ENCODE measurements at places on chromosomes 7 and 10.

GRCh38 chr10:119786117-119786769, 60.4 kb downstream of the INPP5F start:
- DNase-seq: no peak

- no peak for DNase-seq
Measured at GRCh38 chr10:62019013-62019684, 117.7 kb downstream of the ARID5B start.

- DNase-seq: no peak
Measured at GRCh38 chr7:50309721-50310120, 5.2 kb downstream of the IKZF1 start.

DNA sequence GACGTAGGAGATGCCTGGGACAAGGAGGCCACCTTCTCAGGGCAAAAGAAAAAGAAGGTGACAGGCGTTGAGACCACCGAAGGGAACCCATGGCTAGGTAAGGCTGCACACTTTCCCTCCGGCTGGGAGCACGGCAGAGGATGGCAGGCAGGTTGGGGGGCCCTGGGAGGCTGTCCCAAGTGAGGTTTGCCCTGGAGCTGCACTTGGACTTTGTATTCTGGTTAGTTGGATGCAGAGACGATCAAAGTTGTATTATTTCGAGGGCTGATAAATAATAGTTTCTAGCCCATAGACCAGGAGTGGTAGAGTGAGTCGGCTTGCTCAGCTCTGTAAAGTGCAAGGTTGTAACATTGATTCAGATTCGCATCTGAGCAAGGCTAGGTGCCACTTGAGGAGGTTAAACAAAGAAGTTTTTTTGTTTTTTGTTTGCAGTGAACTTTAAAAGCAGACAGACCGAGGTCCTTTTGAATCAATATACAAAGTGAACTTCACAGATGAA, 608 bp downstream of the ENTPD7 start:
- DNase-seq: no peak

DNA sequence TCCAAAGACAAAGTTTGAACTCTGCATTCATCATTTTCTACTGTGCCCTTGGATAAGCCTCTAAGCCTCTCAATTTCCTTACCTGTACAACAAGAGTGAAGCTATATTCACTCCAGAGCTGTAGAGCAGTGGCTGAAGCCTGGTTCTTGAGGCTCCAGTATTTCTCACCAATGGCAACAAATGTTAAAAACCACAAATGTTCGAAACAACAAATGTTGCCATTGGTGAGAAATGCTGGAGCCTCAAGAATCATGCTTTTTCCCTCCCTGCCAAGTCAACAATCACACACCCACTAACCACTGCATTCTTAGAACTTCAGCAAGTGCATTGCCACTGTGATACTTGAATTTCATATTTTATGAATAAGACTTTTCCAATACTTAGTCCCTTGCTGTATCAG, 237.9 kb downstream of the TMEM26 start:
- no peak for DNase-seq

- no peak for DNase-seq
Measured at GRCh38 chr10:122154031-122154544, 117.0 kb upstream of the BTBD16 start.

DNA sequence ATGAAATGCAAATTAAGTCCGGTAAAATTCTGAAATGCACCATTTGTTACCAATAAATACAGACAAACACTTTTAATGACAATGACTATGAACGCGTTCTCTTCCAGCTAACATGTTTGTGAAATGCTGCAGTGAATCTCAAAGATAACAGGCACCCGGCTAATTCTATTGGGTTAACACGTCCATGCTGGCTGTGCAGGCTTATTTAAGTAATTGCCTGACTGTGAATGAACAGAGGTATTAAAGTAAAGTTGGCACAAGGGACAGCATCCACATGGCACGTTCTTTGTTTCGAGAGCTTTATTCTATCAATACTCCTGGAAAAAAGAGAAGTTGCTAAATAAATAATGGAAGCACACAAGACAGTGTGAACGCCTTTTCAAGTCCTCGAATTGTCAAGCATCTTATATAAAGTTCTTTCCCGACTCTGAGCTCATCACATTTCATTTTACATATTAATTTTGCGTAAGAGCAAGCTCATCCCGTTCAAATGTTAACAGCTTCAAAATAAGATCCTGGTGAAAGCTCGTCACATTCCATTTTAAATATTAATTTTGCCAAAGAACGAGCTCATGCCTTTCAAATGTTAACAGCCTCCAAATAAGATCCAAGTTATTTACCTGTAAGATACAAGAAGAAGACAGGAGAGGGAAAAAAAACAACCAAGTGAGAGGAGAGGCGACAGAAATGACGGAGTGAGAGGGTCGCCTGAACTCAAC, 111.3 kb upstream of the RHEB start:
- no peak for DNase-seq

DNA sequence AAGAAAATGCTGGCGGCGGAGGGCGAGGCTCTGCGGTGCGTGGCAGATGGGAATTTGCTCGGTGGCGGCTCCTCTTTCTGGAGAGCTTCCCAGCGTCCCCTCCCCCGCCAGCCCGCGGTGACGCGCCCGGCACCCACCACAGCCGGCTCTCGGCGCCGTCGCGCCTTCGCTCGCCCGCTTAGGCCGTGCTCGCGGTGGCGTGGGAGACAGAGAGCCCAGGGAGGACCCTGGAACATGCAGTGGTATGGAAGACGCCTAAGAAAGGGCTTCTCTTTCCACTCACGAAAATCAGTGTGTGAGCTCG, 576 bp upstream of the CSGALNACT2 start:
- no peak for DNase-seq

DNA sequence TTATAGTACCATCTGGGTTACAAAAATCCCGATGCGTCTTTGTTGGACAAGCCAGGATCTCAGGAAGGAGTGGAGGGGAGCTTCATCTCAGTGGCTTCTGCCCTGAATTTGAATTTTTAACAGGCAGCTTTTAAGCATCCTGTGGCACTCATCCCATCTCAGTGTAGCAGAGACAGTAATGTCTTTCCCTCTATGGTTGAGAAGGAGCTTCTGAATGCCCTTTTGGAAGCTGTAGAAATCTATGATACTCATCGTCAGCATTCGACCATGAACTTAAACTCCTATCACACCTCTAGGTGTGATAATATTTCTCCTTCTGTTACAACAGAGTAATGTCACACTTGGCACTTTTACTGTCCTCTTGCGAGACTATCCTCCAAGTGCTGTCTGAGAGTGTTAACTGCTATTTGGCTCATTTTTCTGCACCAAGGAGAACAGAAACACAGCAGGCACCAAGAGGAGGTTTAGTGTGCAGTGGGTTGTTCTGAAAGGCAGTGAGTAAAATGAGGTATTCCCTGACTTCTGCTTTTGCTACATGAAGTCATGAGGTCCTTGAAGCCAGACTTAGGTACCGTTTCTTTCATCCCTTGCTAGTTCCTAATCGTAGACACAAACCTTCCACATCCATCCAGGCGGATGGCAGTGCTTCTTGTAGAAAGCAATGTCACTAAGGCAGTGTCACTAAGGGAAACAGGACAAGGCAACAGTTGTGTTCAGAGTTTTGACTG, 177.4 kb downstream of the CELF2 start:
- no peak for DNase-seq

DNA sequence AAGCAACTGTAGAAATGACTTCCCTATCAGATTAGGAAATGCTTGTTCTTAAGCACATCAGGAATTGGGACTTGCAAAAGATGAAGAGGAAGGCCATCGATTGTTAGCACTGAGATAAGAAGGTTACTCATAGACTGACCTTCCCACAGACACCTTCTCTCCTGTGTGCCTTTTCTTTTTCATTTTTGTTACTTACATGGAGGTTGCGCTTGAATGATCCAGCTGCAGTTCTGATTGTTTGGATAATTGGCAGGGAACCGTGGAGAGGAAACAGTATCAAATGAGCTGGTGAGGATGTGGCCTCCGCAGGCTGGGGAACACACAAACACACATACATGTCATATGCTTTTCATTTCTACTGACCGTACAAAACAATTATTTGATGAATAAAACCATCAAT, 134.9 kb upstream of the RSU1 start:
- no peak for DNase-seq
